Foreskin melanocyte (primary cell): ENCODE measurements at places on chromosomes 3 and 15.

GRCh38 chr3:105328338-105328730, 38.4 kb upstream of the ALCAM start:
- no peak for DNase-seq

GRCh38 chr3:130529486-130530215, 12.7 kb downstream of the COL6A6 start:
- DNase-seq: no peak

DNA sequence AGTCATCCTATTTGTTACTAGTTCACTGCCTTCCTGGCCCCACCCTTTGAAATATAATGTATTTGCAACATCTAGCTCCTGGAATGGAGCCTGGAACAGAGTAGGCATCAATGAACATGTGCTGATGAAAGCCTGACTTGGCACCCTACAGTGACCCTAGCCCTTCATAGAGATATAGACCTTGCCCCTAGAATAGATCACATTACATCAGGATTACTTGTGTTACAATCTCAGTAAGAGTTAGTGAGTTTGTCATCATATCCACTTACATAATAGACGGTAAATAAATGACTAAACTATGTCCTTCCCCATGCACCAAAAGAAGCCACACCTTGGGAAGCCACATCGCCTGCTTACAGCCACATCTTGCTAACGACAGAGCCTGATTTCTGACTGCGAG, 110.5 kb upstream of the WNT5A start:
- DNase-seq: no peak

- DNase-seq: peak; percentile 21
These were observed 5.9 kb downstream of the USP3 start for GRCh38 chr15:63509955-63510940.

DNA sequence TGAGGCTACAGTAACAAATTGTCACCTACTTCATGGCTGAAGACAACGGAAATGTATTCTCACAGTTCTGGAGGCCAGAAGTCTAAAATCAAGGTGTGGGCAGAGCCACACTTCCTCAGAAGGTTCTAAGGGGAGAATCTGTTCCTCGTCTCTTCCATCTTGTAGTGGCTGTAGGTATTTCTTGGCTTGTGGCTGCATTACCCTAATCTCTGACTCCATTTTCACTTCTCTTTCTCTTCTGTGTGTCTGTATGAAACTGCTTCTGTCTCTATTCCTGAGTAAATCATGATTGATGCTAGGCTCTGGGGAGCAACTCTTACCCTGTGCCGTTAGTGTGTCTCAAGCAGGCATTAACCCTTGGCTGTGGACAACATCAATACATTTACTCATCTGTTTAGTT, 164.7 kb downstream of the SQOR start:
- no peak for DNase-seq
